ENCODE measurements at places on chromosomes 11 and 22. TPM values are rescaled to one million over a fixed set of nuclear protein-coding genes. Genes with fewer than 3 reads are reported as not detected.

INPP5J gene
- 0.52 TPM for total RNA-seq

DNA sequence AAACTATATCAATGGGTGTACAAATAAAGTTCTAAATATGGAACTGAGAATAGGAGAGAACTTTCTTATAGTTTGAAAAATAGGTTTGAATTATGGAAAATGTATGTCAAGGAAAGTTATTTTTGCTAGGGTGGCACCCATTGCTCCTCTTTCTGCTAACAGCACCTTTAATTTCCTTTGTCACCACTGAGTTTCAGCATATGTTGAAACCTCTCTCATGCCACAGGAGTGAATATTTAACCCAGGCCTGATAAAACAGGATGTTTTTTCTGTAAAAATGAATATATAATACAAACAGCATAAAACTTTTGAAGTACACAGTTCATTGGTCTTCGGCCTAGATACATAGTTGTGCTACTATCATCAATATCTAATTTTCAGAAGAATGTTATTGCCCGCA, 385.5 kb upstream of the ANO5 start:
- no peak for DNase-seq

DNA sequence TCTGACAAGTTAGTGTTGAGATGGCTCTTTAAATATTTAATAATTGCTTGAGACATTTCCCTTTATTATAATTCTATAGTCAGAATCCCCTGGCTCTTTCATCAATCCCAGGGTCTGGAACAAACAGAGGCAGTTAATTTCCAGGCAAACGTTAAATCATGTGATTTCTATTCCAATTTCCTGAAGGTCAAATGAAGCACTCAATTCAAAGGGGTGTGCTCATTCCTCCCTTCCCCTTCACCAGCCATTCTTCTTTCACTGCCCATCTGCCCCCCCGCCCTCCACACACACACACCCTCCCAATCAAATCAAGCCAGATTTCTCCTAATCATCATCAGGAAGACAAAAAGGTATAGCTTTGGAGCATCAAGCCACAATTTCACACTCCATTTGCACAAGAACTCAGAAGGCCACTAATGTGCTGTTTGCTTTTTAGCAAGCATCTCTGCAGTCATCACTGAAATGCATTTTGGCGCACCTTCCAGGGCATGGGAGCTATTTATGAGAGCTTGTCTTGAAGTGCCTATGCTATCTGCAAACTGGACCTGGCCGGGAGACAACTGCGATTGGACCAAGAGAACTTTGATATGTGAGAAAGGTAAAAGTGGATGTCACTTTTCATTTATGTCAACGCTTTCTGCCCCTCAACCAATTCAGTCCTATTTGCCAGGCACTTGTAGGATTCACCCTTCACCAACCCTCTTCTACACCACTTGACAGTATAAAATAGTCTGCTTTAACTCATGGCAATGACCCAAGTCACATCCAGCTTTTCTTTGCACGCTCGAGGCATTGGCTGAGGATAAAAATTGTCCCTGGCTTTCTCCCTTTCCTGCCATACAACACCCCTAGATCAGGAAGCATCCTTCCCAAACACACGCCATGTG, 315.1 kb upstream of the API5 start:
- no peak for DNase-seq

DNA sequence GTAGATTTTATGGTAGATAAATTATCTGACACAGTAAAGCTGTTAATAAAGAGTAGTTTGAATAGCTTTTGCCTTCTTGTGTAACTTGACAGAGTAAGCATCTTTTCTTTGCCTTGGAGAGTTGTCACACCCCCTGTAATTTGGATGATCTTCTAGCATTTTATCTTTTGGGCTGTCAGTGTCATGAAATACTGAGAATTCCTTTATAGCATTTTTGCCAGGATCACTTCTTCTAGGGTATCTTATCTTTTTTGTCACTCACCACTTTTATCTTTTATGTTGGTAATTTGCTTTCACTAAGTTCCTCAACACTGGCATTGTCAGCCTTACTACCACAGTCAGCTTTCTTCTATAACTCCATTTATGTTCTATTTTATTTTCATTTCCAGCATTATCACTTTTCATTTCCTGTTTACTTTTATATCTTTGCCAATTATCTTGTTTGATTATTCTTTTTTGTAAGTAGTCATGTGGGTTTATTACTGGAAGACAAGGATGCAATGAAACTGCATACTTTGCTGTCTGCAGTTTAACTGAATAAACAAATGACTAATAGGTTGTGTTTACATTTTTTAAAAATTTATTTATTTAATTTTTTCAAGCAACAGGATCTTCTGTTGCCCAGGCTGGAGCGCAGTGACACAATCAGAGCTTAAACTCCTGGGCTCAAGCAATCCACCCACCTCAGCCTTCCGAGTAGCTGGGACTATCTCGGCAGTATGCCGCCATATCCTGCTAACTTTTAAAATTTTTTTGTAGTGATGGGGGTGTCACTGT, 28.1 kb upstream of the ACAT1 start:
- DNase-seq = no peak

C11orf87 gene
- not detected for total RNA-seq

- no peak for DNase-seq
These were observed 111.0 kb upstream of the LMO1 start for GRCh38 chr11:8374716-8375115.

TUB gene
- total RNA-seq = 0.10 TPM

GRCh38 chr11:44926036-44926435, 24.6 kb downstream of the TP53I11 start:
- no peak for DNase-seq

Measured in B cell (primary cell).